ENCODE measurements at places on chromosomes 3 and 15. TPM values are rescaled to one million over a fixed set of nuclear protein-coding genes. Genes with fewer than 3 reads are reported as not detected.

GRCh38 chr15:27844018-27844666 lies 255.0 kb downstream of the OCA2 start:
- H3K4me3 ChIP-seq: no peak overlapping the region
- no peaks in the 10 kb centered on the region for H3K36me3 ChIP-seq
- H3K27ac ChIP-seq: no peak overlapping the region
- DNase-seq: no peak
- H3K4me1 ChIP-seq: no peaks in the 10 kb centered on the region
- no peaks in the 10 kb centered on the region for H3K27me3 ChIP-seq

GRCh38 chr3:126971891-126972351 lies 11.0 kb upstream of the PLXNA1 start:
- DNase-seq: peak; percentile 46
- no peaks in the 10 kb centered on the region for H3K27me3 ChIP-seq
- no peak overlapping the region for H3K4me3 ChIP-seq
- no peaks in the 10 kb centered on the region for H3K36me3 ChIP-seq
- no peak overlapping the region for H3K27ac ChIP-seq
- H3K4me1 ChIP-seq: peaks cover 4% of the 10 kb centered on the region

Gene TRIM42
- total RNA-seq: not detected

Gene RYR3
- total RNA-seq: 7.6 TPM

Gene TJP1
- total RNA-seq: 33.2 TPM

DNA sequence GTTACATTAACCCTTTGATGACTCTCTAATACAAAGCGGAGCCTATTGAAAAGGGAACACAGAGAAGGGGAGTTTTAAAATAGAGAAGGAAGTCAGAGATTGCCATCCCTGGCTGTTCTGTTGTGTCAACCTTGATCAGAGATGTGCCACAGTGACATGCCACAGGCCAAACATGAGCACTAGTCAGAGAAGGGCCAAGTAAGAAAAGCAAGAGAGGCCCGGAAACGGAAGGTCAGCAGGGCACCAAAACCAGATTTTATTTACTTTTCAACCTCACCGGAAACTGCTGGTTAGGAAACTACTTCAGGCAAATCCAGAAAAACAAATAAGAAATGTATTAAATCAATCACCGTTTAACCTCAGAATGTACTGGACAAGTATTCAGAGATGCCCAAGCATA lies 171.8 kb downstream of the ALCAM start:
- H3K36me3 ChIP-seq: no peaks in the 10 kb centered on the region
- no peaks in the 10 kb centered on the region for H3K4me1 ChIP-seq
- DNase-seq: no peak
- no peaks in the 10 kb centered on the region for H3K27me3 ChIP-seq
- no peak overlapping the region for H3K27ac ChIP-seq

DNA sequence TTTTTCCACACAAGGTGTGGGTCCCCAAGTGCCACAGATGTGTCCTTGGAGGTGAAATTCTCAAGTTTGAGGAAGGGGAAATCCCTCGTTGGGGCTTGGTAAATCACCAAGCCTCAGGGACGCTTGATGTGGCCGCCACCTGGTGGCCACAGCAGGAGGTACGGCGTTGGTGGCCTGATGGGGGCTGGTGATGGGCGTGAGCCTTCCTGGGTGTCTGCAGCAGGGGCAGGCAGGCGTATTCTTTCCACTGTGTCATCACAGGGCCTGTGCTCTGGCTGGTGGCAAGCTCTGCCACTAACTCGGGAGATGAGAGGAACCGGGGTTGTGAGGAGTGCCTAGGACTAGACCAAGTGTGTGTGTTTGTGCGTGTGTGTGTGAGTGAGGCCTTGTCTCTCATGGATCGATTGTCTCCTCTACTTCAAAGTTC lies 4.2 kb downstream of the ACOX2 start:
- peaks cover 20% of the 10 kb centered on the region for H3K4me1 ChIP-seq
- no peak overlapping the region for H3K27ac ChIP-seq
- peak; percentile 25 for DNase-seq
- no peak overlapping the region for H3K4me3 ChIP-seq
- H3K36me3 ChIP-seq: no peaks in the 10 kb centered on the region

Gene IMPG2
- total RNA-seq: not detected

DNA sequence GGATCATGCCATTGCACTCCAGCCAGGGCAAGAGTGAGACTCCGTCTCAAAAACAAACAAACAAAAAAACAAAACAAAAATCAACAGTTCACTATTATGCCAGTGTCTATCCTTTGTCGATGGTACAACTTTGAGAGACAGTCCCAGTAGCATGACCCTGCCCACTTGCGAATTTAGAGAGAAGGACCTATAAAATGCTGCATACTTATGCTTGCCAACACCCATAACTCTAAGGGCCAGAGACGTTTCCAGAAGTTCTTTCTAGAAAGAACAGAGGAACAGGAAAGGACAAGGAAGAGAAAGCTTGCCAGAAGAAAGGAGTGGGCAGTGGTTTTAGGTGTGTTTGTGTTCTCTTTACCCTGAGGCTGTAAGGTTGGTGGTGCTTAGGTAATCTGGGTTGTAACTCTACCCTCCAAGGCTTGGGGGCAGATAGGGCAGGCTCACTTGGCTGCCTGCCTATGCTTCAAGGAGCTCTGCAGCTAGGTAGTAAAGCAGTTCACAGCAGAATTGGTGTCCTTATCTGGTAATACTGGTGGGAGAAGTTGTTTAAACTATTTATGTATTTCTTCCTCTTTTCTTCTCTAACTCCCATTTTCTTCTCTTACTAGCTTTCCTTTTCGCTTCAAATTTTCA lies 50.6 kb upstream of the SPPL2A start:
- H3K36me3 ChIP-seq: no peaks in the 10 kb centered on the region
- H3K27ac ChIP-seq: no peak overlapping the region
- H3K4me1 ChIP-seq: peaks cover 19% of the 10 kb centered on the region

DNA sequence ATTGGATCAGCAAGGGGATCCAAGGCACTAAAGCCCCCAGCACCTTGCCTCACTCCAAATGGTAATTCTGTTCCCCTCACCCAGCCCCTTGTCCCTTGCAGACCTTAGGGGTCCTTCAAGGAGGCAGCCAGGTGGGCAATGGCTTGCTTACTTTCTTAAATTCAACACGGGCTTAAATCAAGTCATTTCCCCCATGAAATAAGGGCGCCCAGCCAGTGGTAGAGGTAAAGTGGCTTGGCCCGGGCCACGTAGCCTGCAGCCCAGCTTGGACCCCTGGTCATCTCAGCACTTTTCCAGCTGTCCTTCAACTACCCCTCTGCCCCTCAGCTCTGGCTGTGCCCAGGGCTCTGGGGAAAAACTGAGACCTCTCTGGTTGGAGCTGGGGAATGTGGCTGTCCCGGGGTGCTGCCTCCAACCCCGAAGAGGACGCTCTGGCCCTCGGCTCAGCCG lies 1.2 kb downstream of the PSTPIP1 start:
- H3K27me3 ChIP-seq: no peaks in the 10 kb centered on the region
- no peak for DNase-seq
- H3K36me3 ChIP-seq: no peaks in the 10 kb centered on the region
- no peak overlapping the region for H3K27ac ChIP-seq
- H3K4me1 ChIP-seq: no peaks in the 10 kb centered on the region
- H3K4me3 ChIP-seq: no peak overlapping the region

Gene ADGRG7
- total RNA-seq: 0.58 TPM

DNA sequence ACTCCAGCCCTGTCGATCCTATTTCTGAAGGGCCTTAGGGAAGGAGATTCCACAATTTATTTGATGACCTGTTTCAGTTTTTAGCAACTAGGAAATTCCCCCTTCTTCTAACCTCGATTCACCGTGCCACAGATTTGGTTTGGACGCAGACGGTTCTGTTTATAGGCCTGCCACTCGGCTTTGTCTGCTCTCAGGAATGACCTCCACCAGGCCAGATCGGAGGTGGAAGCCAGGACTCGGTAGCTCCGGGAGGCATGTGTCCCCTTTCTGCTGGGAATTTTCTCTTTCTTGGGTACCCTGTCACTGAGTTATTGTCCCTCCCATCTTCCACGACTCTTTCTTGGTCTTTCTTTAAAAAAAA lies 85.5 kb upstream of the ETV5 start:
- no peak for DNase-seq
- peaks cover 10% of the 10 kb centered on the region for H3K27me3 ChIP-seq
- no peak overlapping the region for H3K27ac ChIP-seq
- no peaks in the 10 kb centered on the region for H3K36me3 ChIP-seq
- H3K4me3 ChIP-seq: peak overlapping the region; percentile 32

Data from gastrocnemius medialis (tissue), 4 donors.